Activated T-helper 1 cell treated with anti-CD3 and anti-CD28 coated beads, Interleukin-2, amount 50 U/mL, for 16 hours (primary cell): ENCODE measurements at places on chromosomes 1 and 21.

DNA sequence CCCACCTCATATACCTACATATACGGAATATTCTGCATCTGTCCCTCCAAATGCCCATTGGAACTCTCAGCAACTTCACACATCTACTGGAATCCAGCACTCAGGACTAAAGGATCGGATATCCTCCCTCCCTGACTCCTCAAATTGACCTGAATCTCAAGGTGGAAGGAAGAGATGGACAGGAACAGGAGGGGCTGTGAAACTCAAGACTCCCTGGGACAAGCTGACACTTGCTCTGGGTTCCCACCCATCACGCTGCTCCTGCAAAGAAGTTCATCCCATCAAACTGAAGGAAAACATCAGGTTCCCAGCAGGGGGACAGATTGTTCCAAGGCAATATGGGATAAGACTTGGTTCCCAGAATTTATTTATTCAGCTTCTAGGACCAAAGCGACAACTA lies 30.3 kb upstream of the TIAM1 start:
- no peak for DNase-seq

GRCh38 chr21:43719748-43720538 lies 1.0 kb downstream of the PDXK start:
- no peak for DNase-seq

- DNase-seq, result no peak
These were observed 11.4 kb upstream of the RGS16 start for GRCh38 chr1:182615468-182616129.

- DNase-seq, result no peak
These were observed 53.2 kb downstream of the KIF1B start for GRCh38 chr1:10263450-10264082.

GRCh38 chr1:35646043-35646442 lies 4.7 kb upstream of the PSMB2 start:
- no peak for DNase-seq

DNA sequence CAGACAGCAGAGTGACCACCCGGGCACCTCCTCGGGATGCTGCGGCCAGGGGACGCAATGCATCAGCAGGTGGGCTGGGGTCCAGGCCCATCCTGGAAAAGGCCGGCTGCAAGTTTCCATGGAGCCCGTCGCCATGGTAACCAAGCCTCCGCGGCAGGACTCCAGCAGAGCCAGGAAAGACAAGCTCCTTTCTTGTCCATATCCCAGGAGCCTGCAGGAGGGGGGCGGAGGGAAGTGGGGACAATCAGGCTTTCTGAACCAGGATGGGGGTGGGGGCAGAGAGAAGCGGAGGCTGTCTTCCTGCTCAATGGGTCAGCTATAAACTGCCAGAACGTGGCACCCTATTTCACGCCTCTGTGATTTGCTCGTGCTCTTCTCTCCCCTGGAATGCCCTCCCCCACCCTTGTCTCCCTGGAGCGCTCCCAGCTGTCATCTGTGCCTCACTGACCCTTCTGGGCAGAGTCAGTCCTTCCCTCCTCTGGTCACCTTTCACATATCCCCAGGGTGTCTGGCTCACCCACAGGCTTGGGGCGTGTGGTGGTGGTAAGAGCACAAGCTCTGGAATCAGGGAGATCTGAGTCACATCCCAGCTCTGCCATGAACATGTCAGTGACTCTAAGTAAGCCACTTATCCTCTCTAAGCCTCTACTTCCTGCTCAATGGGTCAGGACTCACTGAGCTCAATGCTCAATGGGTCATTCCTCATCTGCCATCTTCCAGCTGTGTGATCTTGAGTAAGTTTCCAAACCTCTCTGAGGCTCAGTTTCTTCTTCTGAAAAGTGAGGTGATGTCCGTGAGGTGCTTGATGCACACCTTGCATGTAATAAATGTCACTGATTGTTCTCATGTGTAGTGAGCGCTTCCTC lies 58.9 kb upstream of the LAPTM5 start:
- DNase-seq, result no peak

DNA sequence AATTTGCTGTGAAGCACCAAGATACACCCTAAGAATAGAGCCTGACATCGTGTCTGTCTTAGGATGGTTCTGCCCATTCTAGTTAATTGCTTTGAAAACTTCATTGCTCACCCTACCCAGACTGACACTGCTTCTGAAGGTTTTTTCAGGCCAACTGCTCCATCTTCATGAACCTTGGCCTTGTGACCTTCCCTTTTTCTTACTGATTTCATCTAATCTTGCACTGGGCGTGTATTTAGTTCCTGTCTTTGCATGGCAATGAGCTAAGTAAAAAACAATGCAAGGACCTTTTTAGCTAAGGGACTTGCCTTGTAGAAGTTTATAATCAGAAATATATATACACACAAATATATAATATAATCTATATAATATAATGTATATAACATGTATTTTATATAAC lies 108.0 kb downstream of the PBX1 start:
- no peak for DNase-seq

DNA sequence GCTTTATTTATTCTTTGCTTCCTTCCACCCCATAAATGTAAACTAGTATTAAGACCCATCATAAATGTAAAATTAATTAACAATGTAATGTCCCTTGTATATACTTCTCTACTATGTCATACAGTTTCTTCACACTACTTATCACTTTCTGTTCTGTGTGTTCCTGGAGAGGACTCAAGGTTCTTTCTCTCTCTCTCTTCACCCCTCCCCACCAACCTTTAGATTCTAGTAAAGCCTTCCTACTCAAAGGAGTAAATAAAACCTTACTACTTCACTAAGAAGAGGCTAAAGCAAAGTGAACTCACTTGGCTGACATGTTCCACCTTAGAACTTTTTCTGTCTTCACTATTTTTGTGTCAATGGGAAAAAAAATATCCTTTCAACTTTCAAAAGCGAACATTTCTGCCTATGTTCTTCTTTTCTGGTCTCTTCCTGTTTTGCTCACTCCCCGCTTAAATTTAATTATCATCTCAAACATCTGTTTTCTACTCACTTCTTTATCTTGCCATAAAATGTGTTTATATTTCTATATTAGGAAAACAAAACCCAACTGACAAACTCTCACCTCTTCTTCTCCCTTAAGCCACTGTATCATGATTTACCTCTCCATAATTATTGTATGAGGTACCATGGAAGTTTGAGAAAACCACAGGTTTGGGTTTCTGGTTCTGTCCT lies 260.3 kb downstream of the DPYD start:
- no peak for DNase-seq

DNA sequence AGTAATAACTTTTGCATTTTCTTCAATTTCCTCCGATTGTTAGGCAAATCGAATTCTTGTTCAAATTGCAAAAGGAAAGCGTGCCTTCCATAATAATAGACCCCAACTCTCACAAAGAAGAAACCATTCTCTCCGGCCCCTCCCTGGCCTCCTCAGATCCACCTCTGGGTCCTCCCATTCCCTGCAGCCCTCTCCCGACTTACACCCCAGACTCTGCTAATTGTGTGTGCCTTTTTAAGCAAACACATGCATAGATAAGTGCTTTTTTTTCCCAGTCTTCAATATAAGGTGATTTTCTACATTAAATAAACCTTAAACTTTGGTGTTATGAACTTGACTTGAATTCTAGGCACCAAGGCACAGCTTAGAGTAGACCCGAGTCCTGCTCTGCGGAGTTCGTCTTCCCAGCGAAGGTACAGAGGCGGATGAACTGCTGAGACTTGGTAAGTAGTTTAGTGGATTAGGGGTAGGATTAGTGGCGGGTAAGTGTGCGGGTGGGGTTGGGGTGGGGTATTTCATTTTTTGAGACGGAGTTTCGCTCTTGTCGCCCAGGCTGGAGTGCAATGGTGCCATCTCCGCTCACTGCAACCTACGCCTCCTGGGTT lies 1.5 kb downstream of the L1TD1 start:
- no peak for DNase-seq

DNA sequence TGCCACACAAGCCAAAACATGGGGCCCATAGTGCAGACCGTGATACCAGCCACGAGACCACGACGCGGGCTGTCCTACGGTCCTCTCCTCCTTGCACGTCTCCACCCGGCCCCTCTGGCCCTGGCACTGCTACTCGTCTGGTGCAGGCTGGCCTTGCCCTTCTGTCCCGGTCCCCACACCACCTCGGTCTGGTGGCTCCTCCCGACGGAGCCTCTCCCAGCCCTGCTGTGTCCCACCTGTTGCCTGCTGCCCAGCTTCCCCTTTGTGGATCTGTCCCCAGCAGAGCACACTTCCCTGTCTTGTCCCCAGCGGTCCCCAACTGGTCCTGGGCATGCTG lies 50.5 kb downstream of the MORN1 start:
- no peak for DNase-seq

DNA sequence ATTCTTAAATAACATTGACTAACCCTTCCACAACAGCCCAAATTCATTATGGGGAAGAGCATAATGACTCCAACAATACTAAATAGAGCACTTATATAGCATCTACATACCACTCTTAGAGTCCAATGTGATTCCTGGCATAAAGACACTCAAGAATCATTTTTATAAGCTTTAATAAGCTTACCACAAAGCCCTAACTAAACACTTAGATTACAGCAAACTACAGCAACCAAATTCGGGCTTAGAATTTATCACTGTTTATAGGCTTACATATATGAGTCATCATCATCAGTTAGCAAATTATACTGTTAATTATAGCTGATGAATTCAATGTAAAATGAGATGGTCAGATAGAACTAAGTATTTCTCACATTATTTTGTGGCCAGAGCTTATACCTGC lies 7.3 kb downstream of the SCYL3 start:
- DNase-seq, result no peak

GRCh38 chr1:115121793-115122192 lies 32.5 kb upstream of the TSPAN2 start:
- DNase-seq, result no peak

DNA sequence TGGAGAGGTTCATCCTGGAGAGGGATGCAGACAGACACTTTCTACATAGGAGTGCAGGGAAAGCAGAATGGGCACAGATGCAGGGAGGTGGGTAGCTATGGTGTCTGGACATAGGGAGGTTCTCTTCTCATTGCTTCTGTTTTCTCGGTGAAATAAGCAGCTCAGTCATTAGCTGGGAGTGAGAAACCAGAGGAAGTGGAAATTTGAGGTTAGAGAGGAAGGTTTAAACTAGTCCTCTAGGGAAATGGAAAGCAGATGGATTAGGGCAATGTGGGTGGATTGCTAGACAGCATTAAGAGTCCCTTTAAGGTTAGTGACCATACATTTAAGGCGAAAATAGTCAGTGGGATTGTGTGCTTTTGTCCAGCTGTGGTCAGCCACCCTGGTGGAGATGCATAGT lies 39.6 kb downstream of the MPZL1 start:
- no peak for DNase-seq

DNA sequence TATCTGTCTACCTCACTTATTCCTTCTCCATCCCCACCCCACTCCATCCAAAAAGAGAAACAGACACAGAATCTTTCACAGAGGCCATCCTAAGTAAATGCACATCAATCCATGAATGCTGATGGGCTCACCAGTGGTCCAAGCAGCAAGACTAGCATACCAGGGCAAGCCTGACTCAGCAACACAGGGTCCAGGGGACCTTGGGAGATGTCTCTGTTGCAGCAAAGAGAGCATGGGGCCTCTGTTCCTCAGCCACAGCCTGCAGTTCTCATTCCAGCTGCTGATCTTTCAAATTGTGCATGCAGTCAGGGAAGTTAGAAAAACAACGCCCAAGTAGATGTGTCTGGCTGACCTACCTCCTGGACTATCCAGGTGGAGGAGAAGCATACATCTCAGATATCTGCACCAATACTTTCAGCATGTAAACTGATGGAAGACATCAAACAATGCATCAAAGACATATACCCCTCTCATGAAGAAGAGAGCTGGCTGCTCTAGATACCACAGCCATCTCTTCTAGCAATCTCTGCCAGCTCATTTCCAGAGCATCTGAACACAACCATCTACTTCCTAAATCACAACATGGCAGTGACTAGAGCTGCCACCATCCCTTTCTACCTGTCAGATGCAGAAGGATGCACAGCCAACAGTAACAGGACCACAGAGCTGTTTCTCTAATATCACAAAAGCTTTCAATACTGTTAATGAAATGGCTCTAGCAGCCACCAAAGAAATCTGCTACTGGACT lies 54.5 kb downstream of the CD34 start:
- DNase-seq, result no peak

GRCh38 chr1:214708321-214708955 lies 105.4 kb downstream of the CENPF start:
- DNase-seq, result no peak

DNA sequence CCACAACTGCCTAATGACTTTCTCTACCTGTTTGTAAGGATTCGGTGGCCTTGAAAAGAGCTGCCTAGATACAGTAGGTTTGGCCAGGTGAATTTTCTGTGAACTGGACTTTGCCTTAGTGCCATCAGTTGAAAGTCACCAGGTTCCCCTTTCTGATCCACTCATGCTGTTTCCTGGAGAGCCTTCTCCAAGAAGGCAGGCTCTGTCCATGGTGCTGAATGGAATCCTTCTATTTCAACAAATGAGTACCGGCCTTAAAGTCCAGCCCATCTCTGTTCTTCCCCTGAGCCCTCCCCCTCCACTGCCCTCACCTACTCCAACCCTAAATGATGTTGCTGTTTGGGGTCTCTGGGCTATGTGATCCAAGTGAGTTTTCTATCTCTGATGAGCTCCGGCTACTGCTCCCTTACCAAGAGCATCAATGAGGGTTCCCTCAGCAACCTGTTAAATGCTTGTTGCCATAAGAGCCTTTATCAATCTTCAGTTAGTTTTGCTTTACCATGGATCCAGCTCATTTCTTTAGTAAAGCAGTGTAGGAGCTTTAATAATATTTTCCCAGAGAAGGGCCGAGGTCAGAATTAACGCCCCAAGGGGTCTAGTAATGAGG lies 500.4 kb downstream of the PTPRU start:
- no peak for DNase-seq

DNA sequence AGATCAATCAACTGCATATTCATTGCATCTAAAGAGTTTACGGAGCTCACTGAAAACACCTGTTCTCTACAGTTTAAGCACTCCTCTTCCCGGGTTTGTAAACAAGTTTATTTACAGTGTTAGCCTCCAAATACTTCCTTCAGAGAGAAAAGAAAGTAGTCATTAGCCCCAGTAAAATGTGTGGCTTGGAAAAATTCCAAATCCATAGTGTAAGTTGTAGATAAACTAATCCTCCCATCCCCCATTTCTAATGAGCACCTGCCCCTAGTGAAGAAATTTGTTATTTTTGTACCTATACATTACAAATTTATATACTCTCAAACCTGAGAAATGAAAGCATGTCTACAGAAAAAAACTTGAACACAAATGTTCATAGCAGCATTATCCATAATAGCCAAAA lies 21.9 kb downstream of the PUM1 start:
- no peak for DNase-seq

DNA sequence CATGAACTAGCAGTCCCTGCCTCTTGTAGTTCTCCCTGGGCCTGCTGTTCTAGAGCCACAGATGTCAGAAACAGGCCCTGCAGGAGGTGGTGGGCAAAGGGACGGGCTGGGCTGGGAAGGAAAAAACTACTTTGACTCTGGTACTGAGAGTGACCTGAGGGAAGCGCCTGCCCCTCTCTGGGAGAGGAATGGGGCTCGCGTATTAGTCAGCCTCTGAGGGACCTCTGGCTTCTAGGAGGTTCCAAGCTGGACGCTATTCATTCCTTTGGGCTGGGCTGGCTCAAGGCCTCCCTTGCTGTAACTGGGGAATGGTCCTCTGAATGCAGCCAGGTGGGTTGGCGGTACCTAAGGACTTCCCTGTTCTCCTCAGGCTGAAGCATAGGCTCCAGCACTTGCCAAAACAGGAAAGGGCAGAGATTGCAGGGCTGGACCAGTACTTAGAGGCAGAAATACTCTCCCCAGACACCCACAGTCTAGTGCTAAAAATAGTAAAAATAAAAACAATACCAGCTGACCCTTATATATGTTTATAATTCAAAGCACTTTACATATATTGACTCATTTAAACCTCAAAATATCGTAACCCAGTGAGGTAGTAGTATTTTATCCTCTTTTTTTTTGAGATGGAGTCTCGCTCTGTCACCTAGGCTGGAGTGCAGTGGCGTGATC lies 7.1 kb downstream of the POMGNT1 start:
- DNase-seq, result no peak
